ENCODE measurements at places on chromosomes 2 and 18. TPM values are rescaled to one million over a fixed set of nuclear protein-coding genes. Genes with fewer than 3 reads are reported as not detected.

DNA sequence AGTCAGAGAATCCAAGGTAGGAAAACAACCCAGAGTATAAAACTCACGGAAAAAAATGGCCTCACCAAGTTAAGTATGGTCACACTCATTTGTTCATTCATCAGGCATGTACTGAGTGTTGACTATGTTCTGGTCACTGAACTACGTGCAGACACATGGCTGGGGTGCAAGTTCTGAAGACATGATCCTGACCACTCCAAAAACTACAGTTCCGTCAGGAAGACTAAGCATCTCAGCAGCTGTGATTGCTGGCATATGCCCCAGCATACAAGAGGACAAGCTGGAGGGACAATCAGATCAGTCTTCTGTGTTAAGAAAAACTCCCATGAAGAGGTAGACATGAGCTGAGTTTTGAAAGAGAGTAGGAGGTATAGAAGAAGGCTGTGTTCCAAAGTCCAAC lies 72.8 kb downstream of the TCF4 start:
- H3K27ac ChIP-seq: no peak overlapping the region
- no peak for DNase-seq
- no peaks in the 10 kb centered on the region for H3K36me3 ChIP-seq
- no peaks in the 10 kb centered on the region for H3K27me3 ChIP-seq
- no peak overlapping the region for H3K4me3 ChIP-seq

DNA sequence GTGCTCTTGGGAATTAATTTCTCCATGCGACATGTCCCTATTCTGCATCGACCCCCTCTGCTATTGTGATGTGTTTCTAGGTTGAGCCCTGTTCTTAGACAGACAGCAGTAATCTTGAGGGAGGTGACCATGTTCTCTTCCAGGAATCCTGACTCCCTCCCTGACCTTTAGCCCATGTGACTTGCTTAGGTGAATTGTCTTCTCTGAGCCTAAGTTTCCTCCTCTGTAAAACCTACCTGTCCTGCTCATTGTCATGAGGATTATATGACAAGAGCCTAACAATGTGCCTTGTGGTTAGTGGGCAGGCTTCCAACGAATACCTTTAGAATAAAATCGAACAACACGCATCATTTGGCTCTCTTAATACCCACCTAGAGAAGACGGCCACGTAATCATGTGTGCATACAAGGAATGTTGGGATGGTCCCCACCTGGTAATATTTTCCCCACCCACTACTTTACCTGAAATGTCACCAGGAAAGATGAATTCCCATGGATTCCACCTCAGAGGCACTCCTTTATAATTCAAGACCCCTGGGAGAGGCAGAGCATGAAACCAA lies 59.8 kb downstream of the HAUS1 start:
- H3K27ac ChIP-seq: no peak overlapping the region
- DNase-seq: no peak
- no peaks in the 10 kb centered on the region for H3K36me3 ChIP-seq
- no peaks in the 10 kb centered on the region for H3K27me3 ChIP-seq

DNA sequence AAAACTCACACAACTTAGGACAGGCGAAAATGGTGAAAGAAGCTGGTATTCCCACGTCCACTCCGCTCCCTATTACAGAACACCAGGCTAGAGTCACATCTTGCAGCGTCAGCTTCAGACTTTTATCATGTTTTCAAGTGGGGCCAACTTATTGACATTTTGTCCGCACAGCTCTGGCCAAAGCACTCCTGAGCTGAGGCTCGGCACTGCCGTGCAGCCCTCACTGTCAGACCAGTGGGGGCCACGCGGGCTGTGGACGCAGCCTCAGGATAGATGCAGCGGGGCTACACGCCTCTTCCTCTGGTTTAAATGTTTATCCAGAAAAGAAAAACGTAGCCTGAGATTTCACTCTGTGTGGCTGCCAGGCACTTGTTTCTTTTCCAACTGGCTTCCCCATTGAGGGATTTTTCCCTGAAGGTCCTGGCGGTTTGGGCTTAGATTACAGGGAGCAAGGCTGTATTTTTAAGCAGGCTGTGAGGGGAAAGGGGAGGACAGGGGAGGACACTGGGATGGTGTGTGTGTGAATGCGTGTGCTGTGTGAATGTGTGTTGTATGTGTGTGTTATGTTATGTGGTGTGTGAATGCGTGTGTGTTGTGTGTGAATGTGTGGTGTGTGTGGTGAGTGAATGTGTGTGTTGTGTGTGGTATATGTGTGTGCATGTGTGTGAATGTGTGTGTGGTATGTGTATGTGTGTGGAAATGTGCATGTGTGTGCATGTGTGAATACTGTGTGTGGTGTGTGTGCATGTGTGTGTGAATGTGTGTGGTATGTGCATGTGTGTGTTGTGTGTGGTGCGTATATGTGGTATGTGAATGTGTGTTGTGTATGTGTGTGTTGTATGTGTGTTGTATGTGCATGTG lies 267.6 kb downstream of the DCDC2C start:
- H3K36me3 ChIP-seq: no peaks in the 10 kb centered on the region
- no peak overlapping the region for H3K27ac ChIP-seq
- no peaks in the 10 kb centered on the region for H3K27me3 ChIP-seq
- no peak overlapping the region for H3K4me3 ChIP-seq

Gene SDC1
- 0.90 TPM for total RNA-seq

DNA sequence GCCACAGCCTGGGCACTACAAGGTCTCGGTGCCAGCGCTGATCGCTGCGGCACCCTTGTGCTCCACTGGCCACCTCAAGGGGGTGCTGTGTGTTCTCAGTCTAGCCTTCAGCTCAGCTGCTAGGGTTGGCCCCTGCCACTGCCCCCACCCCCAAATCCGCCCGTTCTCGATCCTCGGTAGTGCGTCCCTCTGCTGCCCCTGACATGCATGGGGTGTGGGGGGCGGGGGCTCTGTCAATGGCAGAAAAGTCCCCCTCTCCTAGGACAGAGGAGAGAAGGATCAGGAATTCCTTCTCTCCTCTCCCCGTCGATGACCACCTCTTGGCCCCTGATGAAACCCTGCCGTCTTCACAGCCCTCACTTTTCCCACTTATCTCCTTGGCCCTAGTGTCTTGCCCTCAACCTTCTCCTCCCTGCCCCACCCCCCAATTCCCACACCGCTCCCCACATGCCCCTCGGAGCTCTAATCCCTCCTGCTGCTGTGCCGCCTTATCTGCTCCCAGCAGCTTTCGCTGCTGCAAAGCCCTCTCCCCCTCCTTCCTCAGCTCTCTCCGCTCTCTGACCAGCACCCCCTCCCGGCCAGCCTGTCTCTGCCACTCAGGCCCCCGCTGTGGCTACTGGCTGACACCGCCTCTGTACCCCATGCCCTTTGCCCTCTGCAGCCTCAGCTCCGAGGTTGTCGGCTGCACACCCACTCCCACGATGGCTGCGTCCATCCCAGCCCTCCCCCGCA lies 4.3 kb upstream of the ASIC4 start:
- peak; percentile 37 for DNase-seq
- peaks cover 56% of the 10 kb centered on the region for H3K4me1 ChIP-seq
- H3K4me3 ChIP-seq: peak overlapping the region; percentile 41
- no peaks in the 10 kb centered on the region for H3K27me3 ChIP-seq
- H3K36me3 ChIP-seq: no peaks in the 10 kb centered on the region

GRCh38 chr2:3633089-3633981 lies 24.7 kb upstream of the ALLC start:
- no peaks in the 10 kb centered on the region for H3K36me3 ChIP-seq
- H3K27ac ChIP-seq: no peak overlapping the region
- H3K4me1 ChIP-seq: no peaks in the 10 kb centered on the region
- H3K4me3 ChIP-seq: no peak overlapping the region
- no peak for DNase-seq
- H3K27me3 ChIP-seq: no peaks in the 10 kb centered on the region

GRCh38 chr2:51720826-51721225 lies 688.9 kb upstream of the NRXN1 start:
- H3K4me3 ChIP-seq: no peak overlapping the region
- no peaks in the 10 kb centered on the region for H3K4me1 ChIP-seq
- H3K27me3 ChIP-seq: no peaks in the 10 kb centered on the region
- no peaks in the 10 kb centered on the region for H3K36me3 ChIP-seq
- DNase-seq: no peak

GRCh38 chr2:191218292-191218898 lies 26.8 kb upstream of the MYO1B start:
- no peaks in the 10 kb centered on the region for H3K36me3 ChIP-seq
- H3K27me3 ChIP-seq: no peaks in the 10 kb centered on the region
- no peak overlapping the region for H3K27ac ChIP-seq
- H3K4me3 ChIP-seq: no peak overlapping the region
- H3K4me1 ChIP-seq: no peaks in the 10 kb centered on the region
- DNase-seq: no peak

Gene OBSL1
- total RNA-seq: 85.0 TPM

DNA sequence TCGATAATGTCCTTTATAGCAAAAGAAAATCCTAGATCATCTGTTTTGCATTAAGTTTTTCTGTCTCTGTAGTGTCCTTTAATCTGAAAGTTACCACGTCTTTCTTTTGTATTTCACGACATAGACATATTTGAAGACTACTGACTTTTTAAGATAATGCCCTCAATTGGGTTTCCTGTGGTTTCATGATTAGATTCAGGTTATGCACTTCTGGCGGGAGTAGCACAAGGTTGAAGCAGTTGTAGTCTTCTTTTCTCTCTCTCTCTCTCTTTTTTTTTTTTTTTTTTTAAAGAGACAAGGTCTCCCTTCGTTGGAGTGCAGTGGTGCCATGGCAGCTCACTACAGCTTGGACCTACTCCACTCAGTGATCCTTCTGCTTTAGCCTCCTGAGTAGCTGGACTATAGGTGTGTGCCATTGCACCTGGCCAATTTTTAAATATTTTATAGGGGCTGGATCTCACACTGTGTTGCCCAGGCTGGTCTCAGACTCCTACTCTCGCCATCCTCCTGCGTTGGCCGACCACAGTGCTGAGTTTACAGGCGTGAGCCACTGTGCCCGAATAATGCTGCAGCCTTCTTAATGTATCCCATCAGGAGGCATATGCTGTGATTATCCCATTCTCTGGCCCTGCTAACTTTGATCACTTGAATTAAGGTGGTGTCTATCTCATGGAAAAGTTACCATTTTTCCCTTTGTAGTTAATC lies 3.9 kb downstream of the INPP4A start:
- no peaks in the 10 kb centered on the region for H3K27me3 ChIP-seq
- no peak for DNase-seq
- H3K4me3 ChIP-seq: no peak overlapping the region
- no peaks in the 10 kb centered on the region for H3K36me3 ChIP-seq
- H3K4me1 ChIP-seq: peaks cover 37% of the 10 kb centered on the region

Measured in tibial nerve (tissue), 4 donors.